DMS 273 treated with DMSO at 0.1 percent for 48 hours (cell line): ENCODE measurements at places on chromosomes 3 and 15.

GRCh38 chr3:183252973-183253527 lies at the start of gene B3GNT5:
B3GNT5 (plus strand) TSS chr3:183253253; CDS start chr3:183269799, 16,546 bp downstream.
- DNase-seq = no peak

DNA sequence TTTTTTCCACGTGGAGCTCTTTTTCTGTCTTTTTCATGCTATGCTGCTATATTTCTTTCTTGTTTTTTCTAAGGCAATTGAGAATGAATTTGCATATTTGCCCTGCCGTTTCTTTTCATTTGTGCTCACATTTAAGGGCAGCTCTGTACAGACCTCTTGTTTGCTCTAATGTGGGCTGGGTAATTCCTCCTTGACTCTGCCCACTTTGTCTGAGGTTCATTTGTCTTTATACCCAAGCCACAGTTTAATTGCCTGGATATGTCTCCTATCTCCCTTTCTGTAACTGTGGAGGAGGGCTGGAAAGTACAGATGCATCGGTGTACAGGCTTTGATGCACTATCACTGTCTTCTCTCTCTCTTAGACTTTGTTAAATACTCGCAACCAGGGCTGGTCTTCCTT lies 195.9 kb downstream of the EPHB1 start:
- DNase-seq = no peak

- peak; percentile 45 for DNase-seq
Observed at GRCh38 chr3:188954590-188955208, 217.1 kb upstream of the TPRG1 start.

DNA sequence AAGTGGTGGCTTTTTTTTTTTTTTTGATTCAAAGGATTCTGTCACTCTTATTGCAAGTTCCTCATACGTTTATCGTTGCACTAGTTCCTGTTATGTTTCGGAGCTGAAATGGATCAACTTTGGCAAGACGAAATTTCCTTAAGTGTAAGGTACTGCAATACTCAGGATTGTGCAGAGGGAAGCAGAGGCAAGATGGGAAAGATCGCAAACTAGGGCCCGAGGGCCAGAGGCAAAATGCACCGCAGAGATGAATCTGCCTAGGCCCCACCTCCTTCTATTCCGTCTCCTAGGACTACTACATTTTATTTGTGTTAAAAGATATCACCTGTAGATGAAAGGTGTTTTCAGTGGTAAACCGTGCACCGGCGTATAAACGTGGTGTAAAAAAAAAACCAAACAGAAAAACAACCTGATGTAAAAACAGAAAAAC lies 331 bp downstream of the RNU6-1 start:
- DNase-seq = no peak

DNA sequence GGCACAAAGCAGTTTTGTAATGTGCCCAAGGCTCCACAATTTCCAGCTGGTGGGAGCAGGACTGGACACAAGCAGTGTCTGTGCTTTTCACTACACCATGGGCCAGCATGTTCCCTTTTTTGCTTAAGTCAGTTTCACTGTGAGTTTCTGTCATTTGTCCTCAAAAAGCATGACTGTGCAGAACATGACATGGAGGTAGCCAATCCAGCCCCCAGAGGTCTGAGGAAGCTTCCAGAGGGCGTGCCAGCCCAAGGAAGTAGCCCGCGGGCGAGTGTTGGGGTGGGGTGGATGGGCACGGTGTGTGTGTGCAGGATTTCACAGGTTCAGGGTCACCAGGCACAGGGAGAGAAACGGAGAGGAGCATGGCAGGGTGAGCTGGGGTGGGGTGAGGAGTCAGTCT lies 8.0 kb upstream of the EEFSEC start:
- no peak for DNase-seq

GRCh38 chr3:14286887-14287500 lies 108.4 kb downstream of the LSM3 start:
- DNase-seq = no peak
